Activated naive CD4-positive, alpha-beta T cell treated with anti-CD3 and anti-CD28 coated beads for 36 hours (primary cell): ENCODE measurements at places on chromosomes 5 and 9.

GRCh38 chr5:53594419-53594818, 34.0 kb downstream of the NDUFS4 start:
- DNase-seq, result no peak

DNA sequence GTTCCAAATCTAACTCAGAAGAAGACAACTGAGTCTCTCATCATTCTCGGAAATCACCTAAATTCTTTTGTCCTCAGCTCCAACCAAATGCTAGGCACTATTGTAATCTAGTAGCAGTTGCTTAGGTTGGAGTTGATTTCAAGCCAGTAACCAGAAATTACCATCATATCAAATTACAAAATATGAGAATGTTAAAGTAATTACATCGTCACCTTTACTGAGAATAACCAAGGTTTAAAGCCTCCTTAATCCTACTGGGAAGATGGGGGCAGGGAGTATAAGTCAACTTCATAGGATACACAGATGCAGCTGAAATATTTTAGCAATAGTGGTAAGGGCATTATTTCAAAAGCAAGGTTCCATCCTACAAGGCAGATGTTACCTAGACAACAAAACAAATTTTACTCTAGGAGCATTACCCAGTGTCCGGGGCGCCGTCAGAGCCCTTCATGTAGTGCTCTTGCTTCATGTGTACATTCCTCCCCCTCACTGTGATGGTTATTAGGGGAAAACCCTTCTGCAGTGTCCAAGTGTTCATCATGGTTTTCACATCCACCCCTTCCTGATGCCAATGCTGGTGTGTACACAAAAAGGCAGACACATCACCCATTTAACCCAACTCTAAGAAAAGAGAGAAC, 19.5 kb downstream of the ERAP1 start:
- DNase-seq, result no peak

DNA sequence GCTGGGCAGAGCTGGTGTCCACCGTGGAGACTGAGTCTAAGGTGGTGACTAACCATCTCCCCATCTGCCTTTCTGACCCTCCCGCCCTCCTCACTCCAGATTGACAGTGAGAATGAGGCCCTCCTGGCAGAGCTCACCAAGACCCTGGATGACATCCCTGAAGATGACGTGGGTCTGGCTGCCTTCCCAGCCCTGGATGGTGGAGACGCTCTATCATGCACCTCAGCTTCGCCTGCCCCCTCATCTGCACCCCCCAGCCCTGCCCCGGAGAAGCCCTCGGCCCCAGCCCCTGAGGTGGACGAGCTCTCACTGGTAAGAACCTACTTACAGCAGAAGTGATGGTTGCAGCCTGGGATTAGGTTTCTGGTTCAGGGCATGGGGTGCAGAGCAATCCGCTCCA, 96.5 kb downstream of the PPARGC1B start:
- no peak for DNase-seq

- DNase-seq, result no peak
Observed at GRCh38 chr9:101443364-101443771, 7.8 kb upstream of the ALDOB start.

DNA sequence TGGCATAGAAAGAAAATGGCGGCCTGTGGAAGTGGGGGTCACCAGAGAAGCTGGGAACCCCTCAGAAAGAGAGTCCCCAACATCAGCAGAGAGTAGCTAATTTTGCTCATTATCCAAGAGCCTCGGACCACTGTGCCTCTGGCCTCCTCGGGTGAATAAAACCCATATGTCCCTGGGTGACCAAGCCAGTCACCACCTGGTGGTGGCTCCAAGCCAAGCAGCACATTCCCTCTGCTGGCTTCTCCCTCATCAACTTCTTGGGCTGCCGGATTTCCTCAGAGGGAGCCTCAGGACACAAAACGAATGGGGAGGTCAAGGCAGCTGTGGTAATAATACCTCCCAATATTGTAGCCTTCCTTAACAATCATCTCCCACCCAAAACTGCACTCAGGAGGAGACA, 242.5 kb downstream of the NFIB start:
- no peak for DNase-seq

DNA sequence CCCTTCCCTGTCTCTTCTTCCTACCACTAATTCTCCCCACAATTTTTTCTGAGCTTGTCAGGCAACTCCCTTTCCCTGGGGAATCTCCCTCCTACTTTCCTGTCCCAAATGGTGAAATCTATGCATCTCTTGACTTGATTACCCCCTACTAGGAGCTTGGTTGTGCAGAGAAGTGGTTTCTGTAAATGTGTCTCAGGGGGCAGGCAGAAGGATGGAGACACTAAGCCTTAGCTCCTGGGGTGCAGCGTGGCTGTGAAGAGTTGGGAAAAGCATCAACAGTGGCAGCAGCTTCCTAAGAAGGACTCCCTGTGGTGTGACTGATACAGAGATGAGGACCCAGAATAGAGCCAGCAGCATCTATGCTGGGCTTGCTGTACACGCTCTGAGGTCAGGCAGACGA, 62.3 kb downstream of the NRG2 start:
- no peak for DNase-seq

DNA sequence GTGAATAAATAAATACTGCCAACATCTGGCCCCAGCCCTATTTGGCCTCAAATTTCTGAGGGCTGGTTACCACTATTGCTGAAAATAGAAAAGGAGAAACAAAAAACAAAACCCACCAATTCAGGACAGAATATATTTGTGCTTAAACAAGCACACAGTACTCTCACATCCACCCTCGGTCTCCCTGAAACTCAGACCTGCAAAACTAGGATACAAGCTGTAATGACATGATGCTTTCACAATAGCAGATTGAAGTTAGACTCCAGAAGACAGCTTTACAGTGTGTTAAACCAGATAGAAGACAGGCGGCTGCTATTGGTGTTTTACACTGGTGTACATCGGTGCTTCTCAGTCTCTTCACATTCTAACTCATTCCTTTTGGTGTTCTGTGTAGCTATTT, 214.9 kb upstream of the DMRT1 start:
- DNase-seq, result no peak

DNA sequence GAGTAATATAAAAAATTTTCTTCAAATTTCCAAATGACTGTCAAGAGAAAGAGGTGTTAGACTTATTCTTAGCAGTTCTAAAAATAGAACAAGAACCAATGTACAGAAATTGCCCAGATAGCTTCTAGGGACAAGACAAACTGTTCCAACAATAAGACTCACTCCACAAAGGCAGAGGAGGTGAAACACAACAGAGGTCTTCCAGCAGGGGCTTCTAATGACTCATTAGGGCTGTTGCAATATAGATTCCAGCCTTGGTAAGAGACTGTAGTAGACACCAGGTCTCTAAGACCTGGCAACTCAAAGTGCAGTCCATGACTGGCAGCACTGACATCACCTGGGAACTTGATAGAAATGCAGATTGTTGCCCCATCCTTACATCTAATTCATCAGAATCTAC, 134.6 kb upstream of the VLDLR start:
- DNase-seq, result no peak

DNA sequence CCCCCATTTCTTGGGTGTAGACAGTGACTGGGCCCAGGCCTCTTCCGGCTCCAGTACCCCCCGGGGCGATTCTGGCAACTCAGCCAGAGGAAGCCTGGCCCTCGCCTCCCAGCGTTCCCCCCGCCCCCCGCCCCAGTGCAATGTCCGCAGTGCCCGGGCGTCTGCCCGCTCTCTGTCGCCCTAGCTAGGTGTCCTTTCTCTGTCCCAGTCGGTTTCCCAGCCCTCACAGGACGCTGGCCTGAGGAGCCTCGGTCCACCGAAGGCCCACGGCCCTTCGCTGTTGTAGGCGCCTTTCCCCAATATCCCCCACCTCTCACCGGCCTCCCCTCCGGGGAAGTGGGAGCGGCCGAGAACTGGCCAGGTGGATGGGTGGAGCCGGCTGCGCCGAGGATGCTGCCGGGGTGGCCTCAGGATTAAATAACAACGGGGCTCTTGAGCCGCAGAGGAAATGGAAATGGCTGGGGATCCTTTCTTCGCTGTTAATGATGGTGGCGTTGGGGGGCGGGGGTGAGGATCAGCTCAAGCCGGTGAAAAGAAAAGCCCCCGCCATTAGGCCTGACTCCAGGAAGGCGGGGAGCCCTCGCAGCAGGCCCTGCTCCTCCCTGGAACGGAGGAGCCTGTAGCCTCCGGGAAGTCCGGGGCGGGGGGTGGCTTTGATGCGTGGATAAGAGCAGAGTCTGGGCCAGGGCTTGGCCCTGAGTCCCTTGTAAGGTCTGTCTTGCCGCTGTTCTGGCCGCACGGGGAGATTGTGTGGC, 1.1 kb upstream of the SPRY4 start:
- peak; percentile 61 for DNase-seq

DNA sequence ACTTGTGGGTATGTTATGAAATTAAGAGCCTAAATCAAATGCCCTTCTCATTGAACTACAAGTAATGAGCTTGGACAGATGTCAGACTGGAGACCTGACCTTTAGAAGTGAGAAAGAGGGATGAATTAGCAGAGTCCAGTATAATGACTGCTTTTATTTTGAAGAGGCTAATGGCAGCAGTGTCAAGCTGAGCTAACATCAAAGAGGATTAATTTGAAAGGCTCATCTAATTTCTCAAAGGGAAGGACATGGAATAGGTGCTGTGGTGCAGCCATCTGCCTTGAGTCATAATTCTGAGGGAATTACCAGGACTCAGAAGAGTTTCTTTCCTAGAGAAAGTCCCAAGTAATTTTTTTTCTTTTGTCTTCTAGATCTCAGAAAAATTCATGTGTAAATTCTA, 57.6 kb downstream of the FAM81B start:
- no peak for DNase-seq

GRCh38 chr5:39605588-39606575, 181.1 kb upstream of the DAB2 start:
- no peak for DNase-seq

- no peak for DNase-seq
Observed at GRCh38 chr9:135015096-135015495, 72.4 kb upstream of the OLFM1 start.

DNA sequence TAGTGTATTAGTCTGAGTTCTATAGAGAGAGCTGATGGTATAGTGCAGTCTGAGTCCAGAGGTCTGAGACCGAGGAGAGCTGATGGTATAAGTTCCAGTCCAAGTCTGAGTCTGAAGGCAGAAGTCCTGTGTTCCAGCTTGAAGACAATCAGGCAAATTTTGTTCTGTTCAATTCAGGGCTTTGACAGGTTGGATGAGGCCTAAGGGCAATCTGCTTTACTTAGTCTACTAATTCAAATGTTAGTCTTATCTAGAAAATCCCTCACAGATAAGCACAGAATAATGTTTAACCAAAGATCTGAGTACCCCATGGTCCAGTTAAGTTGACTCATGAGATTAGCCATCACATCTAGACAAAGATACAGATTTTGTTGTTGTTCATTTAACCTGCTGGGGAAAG, 303.0 kb upstream of the KLF4 start:
- DNase-seq, result no peak

DNA sequence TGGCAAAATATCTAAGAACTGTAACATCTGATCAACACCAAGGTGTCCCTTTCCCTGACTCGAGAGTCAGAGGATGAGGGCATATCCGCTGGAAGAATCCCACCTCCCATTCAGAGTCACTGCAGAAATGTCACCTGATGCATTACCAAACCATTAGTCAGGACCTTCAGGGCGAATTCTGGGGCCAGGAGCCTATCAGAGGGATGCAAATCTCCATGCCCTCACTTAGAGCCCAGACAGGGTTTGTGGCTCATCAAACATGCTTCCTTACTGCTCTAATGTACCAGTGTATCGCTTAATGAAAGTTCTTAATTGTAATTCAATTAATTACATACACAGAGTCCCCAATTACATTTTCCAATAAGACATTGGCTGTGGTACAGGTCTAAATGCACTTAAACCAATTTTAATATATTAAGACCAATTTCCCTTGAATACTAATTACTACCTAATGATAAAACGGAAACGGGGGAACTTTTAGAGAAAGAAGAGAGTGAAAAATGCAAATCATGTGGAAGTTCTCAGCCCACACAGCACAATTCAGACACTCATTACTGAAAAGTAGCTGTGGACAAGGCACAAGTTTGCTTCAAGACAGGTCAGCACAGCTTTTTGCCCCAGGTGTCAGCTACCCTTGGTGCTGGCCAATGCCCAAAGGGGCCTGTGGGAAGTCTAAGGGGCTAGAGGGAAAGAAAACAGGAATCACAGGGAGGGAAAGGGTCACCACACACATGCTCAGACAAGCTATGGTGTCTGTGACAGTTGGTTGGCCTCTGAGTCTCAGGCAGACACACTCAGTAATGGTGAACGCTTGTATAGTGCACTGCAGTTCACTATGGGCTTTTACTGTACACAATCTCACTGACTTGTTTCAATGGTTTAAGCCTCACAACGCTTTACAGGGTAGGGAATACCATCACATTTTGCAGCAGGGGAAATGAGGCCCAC, 211.6 kb downstream of the MAPKAP1 start:
- DNase-seq, result no peak

DNA sequence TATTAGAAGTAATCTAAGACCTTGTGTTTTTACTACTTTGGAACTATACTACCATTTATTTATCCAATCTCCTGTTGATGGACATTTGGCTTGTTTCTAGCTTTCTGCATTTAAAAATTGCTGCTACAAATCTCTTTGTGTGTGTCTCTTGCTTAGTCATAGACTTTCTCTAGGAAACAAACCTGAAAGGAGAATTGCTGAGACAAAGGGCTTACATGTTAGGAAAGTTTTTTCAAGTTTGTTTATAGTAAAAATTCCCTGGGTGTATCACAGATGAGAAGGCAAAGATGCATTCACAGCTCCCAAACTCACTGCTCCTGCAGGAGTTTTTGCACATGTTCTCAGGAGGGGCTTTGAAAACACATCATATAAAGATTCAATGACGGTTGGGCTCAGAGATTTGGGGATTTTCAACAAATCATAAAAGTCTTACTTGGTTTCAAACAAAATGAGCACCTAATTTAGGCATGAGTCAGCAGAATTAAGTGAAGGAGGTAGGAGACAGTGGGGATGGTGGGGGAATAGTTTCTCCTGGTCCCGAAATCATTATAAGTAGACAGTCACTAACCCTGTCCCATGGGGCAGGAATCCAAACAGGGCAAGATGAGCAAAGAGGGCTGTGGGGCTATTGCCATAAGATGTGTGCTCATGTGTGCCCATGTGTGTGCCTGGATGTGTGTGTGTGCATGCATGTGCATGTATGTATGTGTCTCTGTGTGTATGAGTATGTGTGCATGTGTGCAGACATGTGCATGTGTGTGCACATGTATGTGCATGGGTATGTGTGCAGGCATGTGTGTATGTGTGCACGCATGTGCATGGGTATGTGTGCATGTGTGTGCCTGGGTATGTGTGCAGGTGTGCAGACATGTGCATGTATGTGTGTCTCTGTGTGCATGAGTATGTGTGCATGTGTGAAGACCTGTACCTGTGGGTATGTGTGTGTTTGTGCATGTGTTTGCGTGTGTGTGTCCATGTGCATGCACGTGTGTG, 43.4 kb upstream of the S1PR3 start:
- DNase-seq, result no peak
